ENCODE measurements at places on chromosomes 12 and 14.
A peak's percentile ranks its signal among the peaks of the same experiment; 100 is the strongest.

DNA sequence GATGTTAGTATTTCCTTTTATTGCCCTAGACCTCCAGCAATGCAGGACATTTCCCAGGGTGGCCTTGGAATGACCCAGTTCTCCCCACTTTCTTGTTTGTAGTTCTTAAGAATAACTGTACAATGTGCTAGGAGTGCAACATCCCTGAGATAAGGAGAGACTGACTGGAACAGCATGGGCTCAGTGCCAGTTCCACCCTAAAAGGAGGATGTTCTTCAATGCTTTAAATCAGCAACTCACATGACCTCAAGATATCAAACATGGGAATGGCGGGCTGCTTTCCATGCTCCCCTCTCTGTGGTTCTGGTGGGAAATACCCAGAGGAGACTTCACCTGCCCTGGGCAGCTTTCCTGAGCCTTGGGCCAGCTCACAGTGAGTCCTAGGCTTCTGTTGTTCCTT, 766.9 kb upstream of the FBXO33 start:
- DNase-seq: no peak

DNA sequence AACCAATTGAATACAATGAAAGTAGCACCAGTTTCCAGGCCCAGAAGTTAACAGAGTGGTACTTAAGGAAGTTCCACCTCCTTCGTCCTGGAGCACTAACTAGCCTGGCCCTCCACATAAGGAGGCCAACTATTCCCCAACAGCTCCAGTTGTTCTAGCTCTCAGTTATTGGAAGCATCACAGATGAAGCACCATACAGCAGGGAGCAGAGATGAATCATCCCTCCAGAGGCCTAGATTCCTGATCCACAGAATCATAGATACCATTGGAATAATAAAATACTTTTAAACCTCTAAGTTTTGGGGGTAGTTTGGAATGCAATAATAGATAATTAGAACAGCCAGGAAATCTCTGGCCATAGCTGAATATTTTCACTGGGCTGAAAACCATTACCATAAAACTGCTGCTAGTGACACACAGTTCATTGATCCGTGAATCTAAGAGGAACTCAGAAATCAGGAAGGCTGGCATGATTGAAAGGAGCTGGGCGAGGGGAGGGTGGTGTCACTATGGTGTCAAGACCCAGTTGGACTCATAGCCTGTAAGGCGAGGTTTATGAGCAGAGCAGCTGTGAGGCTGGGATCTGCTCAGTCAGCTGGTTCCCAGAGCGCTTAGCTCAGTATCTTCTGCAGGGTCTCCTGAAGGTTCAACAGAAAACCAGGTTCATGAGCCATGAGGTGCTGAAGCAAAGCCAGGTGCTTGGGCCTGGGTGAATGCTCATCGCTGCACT, 371.4 kb upstream of the TMTC1 start:
- DNase-seq: no peak

- peak; percentile 26 for DNase-seq
Measured at GRCh38 chr14:35229084-35229791, 62.9 kb upstream of the PSMA6 start.

- DNase-seq: no peak
Measured at GRCh38 chr12:20443792-20444191, 75.5 kb downstream of the PDE3A start.

- no peak for DNase-seq
Measured at GRCh38 chr12:94618995-94619695, 31.2 kb downstream of the TMCC3 start.

DNA sequence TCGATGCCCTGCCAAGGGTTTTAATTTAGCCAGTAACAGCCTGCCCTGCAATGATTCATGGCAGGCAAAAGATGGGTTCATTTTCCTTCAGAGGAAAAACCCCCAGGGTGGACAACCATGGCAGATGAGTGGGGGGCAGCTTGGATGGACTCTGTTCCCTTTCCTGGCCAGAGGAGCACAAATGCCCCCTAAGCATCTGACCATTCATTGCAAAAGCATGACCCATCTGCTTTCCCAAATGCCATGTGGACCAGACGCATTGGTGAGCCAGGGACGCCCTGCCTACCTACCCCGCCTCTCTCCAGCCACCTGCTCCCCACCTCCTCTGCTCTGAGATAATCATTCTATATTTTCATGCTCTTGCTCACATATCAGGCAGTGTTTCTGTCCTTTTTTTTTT, 281.9 kb downstream of the DPF3 start:
- DNase-seq: no peak

GRCh38 chr14:79911744-79912143, 299.6 kb downstream of the DIO2 start:
- DNase-seq: no peak

DNA sequence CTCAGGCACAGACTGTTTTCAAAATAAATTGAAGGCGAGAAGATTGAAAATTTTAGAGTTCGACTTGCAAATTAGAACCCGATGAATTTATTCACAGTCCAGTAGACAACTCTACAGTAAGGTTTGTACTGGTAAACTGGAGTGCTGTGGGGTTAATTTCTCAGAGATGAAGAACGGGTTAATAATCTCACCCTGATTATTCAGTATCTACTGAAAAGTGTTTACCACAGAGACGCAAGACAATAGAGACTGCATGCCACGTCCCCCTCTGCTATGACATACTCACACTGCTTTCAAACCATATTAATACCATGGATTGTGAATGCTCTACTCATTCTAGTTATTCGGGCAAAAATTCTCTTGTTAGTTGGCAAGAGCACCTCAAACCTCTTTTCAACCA, 36.1 kb downstream of the CFL2 start:
- DNase-seq: no peak

- no peak for DNase-seq
Measured at GRCh38 chr12:85507456-85507855, 227.4 kb downstream of the ALX1 start.

DNA sequence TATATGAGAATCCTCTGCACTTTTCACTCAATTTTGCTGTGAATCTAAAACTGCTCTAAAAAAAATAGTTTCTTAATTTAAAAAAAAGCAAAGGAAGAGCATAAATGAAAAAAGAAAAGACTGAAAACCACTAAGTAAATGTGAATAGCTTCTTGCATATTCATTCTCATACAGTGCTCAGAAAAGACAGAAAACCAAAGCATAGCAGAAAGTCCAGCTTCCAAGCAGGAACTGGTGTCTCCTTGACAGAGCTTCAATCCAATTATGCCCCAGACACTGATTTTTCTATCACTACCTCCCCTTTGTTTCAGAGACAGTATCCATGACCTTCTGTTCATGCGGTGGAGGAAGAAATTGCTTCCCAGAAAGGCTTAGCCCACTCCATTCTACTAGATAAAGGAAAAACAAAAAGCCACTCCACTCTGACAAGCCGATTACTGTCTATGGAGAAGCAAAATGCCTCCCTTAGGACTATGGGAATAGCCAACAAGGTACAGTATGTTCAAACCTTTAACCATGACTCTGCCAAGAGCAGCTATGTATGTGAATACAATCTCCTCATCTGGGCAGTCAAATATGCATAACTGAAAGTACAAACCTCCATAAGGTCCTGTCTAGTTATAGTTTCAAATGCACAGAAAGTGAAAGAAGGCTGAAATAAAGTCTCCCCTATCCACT, 40.6 kb downstream of the ATF7 start:
- DNase-seq: no peak

GRCh38 chr12:2801044-2801783, 6.4 kb downstream of the FKBP4 start:
- no peak for DNase-seq

GRCh38 chr12:998020-998874, 7.2 kb downstream of the ERC1 start:
- DNase-seq: no peak

- no peak for DNase-seq
Measured at GRCh38 chr12:105704787-105705186, 374.3 kb downstream of the C12orf75 start.

- no peak for DNase-seq
Measured at GRCh38 chr14:104462651-104463630, 116.6 kb upstream of the C14orf180 start.

- no peak for DNase-seq
Measured at GRCh38 chr12:70571705-70572268, 65.4 kb downstream of the PTPRB start.

- DNase-seq: peak; percentile 53
Measured at GRCh38 chr14:100146531-100147091, 12.8 kb downstream of the DEGS2 start.

- no peak for DNase-seq
Measured at GRCh38 chr12:19894803-19895202, 455.5 kb downstream of the AEBP2 start.

- DNase-seq: no peak
Measured at GRCh38 chr14:75976826-75977581, 4.8 kb downstream of the TGFB3 start.

GRCh38 chr14:71538288-71538687, 393.9 kb upstream of the RGS6 start:
- DNase-seq: no peak

GRCh38 chr12:31201382-31201781, 124.6 kb downstream of the SINHCAF start:
- DNase-seq: no peak

DNA sequence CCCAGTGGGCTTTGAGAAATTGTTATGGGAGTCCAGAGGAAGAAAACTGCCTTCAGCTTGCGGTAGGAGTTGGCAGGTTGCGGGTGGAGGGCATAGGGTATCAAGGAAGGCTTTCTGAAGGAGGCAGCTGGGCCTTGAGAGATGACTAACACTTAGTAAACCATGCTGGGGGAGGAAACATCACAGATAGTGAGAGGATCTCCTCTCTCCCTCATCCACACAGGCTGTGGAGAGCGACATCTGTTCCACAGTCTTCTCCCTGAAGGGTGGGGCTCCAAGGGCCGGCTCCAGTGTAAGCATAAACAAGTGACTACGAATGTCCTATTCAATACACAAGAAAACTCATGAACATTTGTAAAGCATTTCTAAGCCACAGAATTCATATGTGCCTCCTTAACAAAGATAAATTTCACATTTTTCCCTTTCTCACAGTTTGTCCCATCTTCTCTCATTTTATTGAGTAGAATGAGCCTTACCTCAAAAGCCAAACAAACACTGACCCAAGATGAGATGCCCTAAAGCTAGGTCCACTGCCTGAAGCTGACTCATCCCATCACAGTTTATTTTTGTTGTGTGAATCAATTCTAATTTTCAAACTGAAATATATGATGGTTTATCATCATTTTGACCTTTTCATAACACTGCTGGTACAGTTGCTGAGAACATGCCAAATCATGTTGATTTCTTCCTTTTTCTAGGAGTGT, 227.9 kb downstream of the SLC25A21 start:
- no peak for DNase-seq

DNA sequence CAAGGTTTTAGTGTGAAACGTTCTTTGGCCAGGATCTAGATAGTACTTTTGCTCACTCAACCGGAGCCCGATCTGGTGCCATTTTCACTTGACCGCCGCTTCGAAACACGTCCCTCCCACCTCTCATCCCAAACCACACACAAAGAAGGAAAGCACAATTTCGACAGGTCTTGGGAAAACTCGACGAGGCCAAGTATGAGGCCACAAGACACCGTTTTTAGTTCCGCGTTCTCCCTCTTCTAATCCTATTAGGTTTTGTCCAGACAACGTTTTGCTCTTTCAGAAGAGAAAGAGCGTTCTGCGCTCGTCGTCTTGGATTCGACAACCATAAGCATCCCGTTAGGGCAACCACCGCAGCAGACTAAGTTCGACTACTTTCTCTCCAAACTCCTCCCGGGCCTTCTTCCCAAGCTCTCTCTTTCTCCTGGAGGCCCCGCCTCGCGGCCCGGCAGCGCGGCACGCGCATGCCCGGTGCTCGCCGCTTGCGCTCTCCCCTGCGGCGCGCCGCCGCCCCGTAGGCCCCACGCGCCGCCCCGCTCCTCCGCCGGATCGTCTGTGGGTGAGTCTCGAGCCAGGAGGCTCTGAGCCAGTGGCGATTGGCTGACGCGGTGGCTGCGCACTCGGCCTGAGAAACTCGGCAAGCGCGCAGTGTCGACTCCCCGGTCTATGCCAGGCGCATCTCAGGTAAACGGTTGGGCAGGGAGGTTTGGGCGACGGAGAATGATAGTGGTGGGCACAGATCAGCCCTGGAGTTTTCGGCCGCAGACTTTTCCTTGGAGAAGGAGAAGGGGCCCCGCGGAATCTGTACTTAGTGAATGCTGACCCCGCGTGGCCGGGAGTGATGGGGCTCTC, at the start of gene MIPOL1:
TSS of gene MIPOL1 (plus strand) at position 517 of the 852 bp plus-strand sequence. CDS start 49,952 bp downstream, outside the sequence.
- DNase-seq: no peak

- DNase-seq: no peak
Measured at GRCh38 chr12:114789276-114789675, 105.3 kb upstream of the TBX3 start.

DNA sequence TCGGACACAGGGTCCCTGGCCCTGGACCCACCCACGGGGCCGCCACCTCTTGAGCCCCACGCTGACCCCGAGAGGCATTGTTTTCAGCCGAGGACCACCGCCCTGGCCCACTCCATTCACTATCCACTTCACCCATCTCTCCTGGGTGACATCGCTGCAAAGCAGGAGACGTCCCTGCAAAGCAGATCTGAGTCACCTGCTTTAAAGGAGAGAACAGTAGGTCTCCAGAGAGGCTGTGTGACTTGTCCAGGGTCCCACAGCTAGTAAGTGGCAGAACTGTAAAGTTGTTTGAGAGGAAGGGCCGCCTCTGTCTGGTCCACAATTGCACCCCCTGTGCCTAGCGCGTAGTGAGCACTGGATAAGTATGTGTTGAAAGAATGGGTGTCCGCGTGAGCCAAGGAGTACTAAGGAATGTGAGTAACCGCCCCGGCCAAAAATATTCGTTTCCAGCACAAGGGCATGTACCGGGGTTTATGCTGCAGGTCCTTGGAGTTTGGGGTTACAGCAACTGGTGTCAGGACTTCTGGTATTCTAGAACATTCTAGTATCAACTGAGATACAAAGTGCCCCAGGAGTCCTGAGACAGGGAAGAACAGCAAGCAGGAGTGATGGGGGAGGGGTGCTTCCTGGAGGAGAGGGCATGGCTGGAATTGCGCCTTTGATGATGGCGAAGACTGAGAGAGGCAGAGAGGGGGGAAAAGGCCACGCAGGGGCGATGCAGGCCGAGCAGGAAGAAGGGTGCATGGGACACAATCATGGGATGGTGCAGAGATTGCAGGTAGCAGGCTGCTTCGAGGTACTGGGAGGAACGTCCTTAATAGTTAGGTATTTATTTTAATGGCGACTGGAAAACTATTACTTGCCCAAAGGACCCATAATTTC, 91.1 kb downstream of the SCARB1 start:
- DNase-seq: no peak

DNA sequence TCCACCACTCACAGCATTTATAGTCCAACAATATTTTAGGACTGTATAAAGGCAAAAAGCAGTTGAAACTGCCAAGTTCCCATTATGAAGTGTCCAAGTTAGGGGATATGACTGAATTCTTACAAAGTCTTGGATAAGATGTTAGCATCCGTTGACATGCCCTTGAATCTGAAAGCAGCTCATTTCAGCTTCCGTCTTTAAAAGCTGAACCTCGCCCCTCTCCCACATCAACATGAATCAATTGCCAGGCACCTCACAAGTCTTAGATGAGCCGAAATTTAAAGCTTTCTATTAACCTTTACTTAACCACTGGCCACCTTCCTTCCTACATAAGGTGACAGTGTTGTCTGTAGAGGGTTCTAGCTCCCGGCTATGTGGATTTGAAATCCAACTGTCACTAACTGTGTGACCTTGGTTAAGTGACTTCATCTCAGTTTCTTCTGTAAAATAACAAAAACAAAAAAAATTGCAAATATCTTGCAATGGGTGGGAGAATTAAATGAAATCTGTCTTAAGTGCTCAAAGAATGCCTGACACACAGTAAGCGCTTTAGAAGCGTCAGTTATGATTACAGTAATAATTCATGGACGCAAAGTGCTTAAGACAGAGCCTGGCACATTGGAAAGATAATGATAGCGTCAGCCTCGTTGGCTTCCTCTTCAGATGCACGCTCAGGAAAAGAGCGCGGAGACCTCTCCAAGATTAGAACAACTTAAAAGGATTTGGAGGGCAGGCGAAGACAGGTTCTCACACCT, 1.2 kb downstream of the PPP1CC start:
- DNase-seq: peak; percentile 17

Data from stimulated activated naive CD4-positive, alpha-beta T cell (primary cell).